ENCODE measurements at places on chromosomes 16 and 17. TPM values are rescaled to one million over a fixed set of nuclear protein-coding genes. Genes with fewer than 3 reads are reported as not detected.

Gene PPM1E
- total RNA-seq = not detected

DNA sequence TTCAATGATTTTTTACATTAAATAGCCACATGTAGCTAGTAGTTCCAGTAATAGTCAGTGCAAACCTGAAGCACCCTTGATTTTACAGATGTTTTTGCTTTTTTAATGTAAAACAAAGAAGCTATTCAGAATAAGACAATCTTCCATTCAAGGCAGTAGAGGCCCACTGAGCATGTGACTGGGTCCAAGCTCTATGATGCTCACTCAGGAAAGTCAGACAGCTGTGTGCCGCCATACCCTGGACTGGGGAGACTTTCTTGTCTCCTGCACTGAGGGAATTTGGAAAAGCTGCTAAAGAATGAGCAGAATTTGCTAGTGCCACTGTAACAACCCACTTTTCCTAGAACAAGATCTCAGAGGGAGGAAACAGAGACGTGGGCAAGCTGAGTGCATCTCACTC, 11.5 kb downstream of the CENPN start:
- H3K27ac ChIP-seq = no peak overlapping the region
- no peaks in the 10 kb centered on the region for H3K27me3 ChIP-seq
- peaks cover 8% of the 10 kb centered on the region for H3K36me3 ChIP-seq
- DNase-seq = no peak
- H3K4me1 ChIP-seq = no peaks in the 10 kb centered on the region

DNA sequence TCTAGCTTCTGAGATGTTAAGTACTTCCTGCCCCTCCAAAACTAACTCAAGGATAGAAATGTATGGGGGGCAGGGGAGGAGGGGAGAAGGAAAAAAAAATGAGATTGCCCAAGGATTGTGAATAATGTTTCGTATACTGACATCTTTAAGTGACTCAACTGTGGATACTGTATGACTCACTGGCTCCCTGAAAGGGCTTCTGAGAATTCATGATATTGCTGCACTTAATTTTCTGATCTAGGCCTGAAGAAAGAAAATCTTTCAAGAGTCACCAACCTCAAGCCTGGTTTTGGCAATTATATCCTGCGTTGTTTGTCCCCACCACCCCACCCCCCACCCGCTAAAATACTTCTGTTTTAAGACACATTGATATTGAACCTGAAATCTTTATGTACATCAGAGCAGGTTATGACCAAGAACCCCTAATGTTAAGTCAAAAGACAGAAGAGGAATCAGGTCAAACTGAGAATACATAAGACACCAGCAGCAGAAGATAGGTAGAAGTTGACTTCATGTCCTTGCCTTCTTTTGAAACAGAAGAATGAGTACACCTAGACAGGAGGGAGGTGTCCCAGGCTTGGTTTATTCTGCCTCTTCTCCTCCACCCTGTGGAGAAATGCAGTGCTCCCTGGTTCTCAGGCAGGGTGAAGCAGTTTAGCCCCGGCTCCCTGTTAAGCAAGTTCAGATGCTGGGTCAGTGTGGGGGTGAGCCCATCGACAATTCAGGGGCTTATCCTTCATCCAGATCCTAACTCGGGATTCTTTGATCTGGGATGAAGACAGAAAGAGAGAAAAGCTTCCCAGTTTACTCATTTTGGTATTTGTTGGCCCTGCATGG, 3.3 kb upstream of the FBXL20 start:
- no peak overlapping the region for H3K4me3 ChIP-seq
- no peak overlapping the region for H3K27ac ChIP-seq
- peaks cover 11% of the 10 kb centered on the region for H3K4me1 ChIP-seq
- H3K36me3 ChIP-seq = peaks cover 26% of the 10 kb centered on the region
- no peaks in the 10 kb centered on the region for H3K27me3 ChIP-seq

Gene KCNJ12
- not detected for total RNA-seq

DNA sequence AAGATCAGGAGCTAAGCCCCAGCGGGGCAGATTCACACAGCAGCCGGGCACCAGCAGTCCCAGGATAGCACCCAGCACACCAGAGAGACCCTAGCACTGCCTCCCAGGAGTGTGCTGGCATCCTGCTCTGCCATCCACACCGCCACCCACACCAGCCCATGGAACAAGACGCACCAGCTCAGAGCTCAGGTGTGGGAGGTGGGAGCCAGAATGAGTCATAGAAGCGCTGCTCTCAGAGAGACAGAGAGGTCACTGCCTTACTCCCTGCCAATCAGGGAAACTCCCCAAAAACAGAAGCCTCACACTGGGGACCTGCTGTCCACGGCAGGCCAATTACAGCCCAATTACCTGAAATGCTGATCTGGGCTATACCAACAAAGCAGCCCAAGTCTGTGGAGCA, 64.9 kb downstream of the CDYL2 start:
- H3K27me3 ChIP-seq = no peaks in the 10 kb centered on the region
- no peak overlapping the region for H3K4me3 ChIP-seq
- DNase-seq = no peak
- H3K36me3 ChIP-seq = no peaks in the 10 kb centered on the region

DNA sequence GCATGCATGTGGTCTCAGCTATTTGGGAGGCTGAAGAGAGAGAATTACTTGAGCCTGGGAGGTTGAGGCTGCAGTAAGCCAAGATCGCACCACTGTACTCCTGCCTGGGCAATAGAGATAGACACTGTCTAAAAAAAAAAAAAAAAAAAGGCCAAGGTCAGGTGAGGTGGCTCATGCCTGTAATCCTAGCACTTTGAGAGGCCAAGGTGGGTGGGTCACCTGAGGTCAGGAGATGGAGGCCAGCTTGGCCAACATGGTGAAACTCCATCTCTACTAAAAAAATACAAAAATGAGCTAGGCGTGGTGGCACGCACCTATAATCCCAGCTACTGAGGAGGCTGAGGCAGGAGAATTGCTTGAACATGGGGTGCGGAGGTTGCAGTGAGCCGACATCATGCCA, 28.2 kb upstream of the CORO1A start:
- H3K36me3 ChIP-seq = no peaks in the 10 kb centered on the region
- H3K4me3 ChIP-seq = no peak overlapping the region
- DNase-seq = no peak
- no peaks in the 10 kb centered on the region for H3K4me1 ChIP-seq
- H3K27ac ChIP-seq = no peak overlapping the region

GRCh38 chr16:17984810-17985209, 351.7 kb downstream of the NPIPA8 start:
- no peaks in the 10 kb centered on the region for H3K27me3 ChIP-seq
- no peak for DNase-seq
- no peaks in the 10 kb centered on the region for H3K4me1 ChIP-seq
- no peak overlapping the region for H3K4me3 ChIP-seq
- H3K27ac ChIP-seq = no peak overlapping the region

GRCh38 chr17:45293413-45294211, 23.2 kb downstream of the MAP3K14 start:
- H3K27ac ChIP-seq = no peak overlapping the region
- H3K4me3 ChIP-seq = no peak overlapping the region
- H3K36me3 ChIP-seq = peaks cover 26% of the 10 kb centered on the region
- no peaks in the 10 kb centered on the region for H3K27me3 ChIP-seq

DNA sequence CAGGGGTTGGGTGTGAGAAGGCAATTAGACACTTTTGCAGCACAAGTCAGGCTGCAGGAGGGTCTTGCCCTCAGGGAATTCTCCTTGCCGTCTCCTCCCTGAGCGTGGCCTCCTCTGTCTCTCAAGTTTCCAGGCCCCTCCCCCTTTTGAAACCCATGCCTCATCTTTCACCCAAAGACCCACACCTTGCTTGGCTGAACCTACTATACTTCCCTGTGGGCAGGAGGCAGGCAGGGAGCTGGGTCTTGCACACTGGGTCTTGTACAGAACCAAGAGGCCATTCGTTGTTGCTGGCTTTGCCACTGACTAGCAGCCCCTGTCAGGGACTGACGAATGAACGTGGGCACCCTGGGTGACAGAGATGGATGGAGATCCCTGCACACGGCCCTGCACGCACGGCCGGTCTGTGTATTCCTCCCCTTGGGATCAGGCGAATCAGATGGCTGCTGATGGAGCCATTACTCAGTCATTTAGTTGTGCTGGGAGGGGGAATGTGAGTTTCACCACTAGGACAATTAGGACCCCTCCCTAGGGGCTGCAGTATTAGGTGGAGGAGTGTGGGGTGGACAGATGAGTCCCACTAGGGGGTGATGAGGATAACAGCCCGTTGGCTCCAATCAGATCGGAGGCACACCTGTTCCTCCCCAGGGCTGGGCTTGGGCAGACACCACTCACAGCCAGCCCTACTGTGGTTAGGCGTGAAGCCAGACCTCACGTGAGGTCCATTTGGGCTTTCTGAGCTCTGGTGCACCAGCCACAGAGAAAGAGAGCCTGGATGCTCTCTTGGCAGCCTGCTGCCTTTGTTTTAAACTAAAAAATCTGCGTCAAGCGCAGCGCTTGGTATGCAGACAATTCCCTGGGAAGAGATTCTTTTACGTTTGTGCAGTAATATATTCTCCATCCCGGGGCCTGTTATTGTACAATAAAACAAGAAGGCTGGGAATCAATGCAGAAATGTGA, 167.7 kb upstream of the WSCD1 start:
- no peaks in the 10 kb centered on the region for H3K4me1 ChIP-seq
- H3K27me3 ChIP-seq = no peaks in the 10 kb centered on the region
- no peak overlapping the region for H3K27ac ChIP-seq
- no peak for DNase-seq
- no peaks in the 10 kb centered on the region for H3K36me3 ChIP-seq
- H3K4me3 ChIP-seq = no peak overlapping the region

DNA sequence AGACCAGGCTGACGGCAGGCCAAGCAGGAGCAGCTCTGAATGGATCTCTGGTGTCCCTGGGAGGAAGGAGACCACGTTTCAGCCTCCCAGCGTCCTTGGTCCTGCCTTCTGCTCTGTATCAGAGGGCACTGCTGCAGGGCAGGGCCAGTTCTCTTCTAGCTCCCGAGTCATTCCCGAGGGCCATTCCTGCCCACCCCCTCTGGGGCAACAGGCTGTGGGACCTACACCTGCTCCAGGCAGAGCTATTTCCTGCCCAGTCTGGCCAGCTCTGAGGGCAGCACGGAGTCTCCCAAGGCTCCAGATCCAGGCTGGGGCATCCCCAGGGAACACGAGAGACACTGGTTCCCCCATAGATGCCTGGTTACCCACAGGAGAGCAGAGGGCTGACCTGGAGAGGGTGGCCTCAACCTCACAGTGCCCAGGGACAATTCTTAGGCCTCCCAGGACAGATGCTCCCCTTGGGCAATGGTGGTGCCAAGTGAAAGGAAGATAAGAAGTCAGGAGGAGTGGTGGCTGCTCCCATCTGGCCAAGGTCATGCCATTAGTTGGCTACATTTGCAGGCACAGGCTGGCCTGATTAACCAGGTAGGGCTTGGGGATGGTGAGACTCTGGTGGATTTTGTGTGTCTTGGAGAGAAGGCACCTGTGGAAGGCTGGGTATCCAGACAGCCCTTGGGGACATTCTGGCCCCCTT, 2.0 kb downstream of the WFIKKN2 start:
- H3K27me3 ChIP-seq = no peaks in the 10 kb centered on the region
- H3K36me3 ChIP-seq = no peaks in the 10 kb centered on the region
- no peaks in the 10 kb centered on the region for H3K4me1 ChIP-seq
- no peak for DNase-seq

DNA sequence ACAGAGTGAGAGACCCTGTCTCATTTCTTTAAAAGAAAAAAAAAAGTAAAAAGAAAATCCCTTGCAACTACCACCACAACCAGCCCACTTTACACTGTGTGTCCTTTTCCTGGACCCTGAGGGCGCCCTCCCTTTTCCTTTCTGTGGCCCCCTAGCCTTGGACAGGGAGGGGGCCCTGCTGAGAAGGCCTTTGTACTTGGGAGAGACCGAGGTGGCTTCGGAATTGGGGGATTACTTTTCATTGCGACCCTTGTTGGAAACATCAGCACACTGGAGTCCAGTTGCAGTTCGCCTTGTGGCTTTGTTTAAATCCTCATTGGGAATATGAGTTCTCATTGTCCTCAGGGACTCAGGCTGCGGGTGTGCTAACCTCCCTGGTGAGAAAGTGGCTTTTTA, 9.4 kb upstream of the DNASE1 start:
- no peak for DNase-seq
- H3K4me1 ChIP-seq = no peaks in the 10 kb centered on the region
- H3K36me3 ChIP-seq = peaks cover 11% of the 10 kb centered on the region
- no peak overlapping the region for H3K27ac ChIP-seq
- no peak overlapping the region for H3K4me3 ChIP-seq
- H3K27me3 ChIP-seq = no peaks in the 10 kb centered on the region

Gene C1QTNF8
- total RNA-seq = not detected

DNA sequence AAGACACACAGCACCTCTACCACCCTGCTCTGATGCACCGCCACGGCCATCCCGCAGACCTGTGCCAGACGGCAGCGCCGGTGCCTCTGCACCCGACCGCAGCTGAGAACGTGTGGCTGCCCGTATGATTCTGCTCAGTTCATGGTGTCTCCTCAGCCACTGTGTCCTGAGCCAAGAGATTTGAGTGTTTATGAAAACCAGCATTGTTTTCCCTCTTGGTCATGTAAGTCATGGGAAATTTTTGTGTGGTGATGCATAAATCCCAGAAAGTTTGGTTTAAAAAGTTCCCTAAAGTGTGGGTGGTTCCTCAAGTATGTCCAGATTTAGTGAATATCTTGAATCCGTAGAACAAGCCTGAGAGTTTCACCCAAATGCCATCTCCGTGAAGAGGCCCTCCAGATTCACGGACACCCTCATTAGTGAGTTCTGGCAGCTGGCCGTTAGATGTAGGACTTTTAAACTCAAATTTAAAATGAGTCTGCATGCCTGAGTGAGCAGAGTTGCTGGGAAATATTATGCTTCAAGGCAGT, 57.6 kb downstream of the CDRT4 start:
- no peaks in the 10 kb centered on the region for H3K36me3 ChIP-seq
- H3K27me3 ChIP-seq = no peaks in the 10 kb centered on the region
- no peak overlapping the region for H3K4me3 ChIP-seq
- no peaks in the 10 kb centered on the region for H3K4me1 ChIP-seq

DNA sequence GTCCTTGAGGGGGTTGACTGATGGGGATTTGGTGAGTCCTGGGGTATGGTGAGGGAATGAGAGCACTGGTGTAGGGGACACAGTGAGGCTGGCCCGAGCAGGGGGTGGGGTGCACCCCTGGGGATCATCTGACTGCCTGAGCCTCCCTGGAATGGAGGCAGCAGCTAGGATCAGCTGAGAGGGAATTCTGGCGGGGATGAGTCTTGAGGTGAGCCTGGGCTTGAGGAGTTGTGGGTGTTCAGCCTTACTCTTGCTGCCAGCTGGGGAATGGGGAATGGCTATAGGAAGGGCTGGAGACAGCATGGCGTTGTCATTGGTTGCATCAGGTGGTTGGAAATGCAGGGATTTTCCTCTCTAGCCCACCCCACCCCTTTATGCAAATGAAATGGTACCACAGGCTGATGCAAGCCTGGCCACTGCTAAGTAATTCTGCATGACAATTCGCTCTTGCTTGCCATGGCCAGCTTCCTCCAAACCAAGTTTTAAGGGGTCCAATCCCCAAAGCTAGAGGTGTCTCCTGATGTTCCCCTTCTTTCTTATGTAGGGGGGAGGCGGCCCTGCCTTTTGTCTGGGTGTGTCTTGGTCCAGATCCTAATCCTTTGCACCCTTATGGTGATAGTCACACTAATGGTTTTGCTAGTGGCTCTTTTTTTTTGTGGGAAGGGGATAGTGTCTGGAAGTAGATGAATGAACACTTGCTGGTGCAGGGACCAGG, 7.5 kb downstream of the NFE2L1 start:
- H3K27me3 ChIP-seq = no peaks in the 10 kb centered on the region
- H3K4me1 ChIP-seq = peaks cover 35% of the 10 kb centered on the region
- peaks cover 83% of the 10 kb centered on the region for H3K36me3 ChIP-seq
- no peak overlapping the region for H3K4me3 ChIP-seq

- H3K4me1 ChIP-seq = peaks cover 96% of the 10 kb centered on the region
- H3K27me3 ChIP-seq = no peaks in the 10 kb centered on the region
- no peak overlapping the region for H3K4me3 ChIP-seq
- DNase-seq = no peak
- peak overlapping the region; percentile 6 for H3K27ac ChIP-seq
These were observed 40.2 kb downstream of the GRB2 start for GRCh38 chr17:75365009-75365930.

- no peak for DNase-seq
- H3K27ac ChIP-seq = no peak overlapping the region
- no peaks in the 10 kb centered on the region for H3K27me3 ChIP-seq
- H3K36me3 ChIP-seq = no peaks in the 10 kb centered on the region
These were observed 132.1 kb downstream of the CLEC16A start for GRCh38 chr16:11076259-11077018.
